Left hindlimb (tissue), 1 donor: ENCODE measurements at places on chromosomes 1 and 21.

GRCh38 chr21:14968029-14968428 is 96.8 kb downstream of the NRIP1 start:
- no peak for DNase-seq

GRCh38 chr1:15381805-15382204 is 27.9 kb upstream of the EFHD2 start:
- no peak for DNase-seq

GRCh38 chr1:29736582-29737188 is 500.4 kb downstream of the PTPRU start:
- no peak for DNase-seq

- DNase-seq, result no peak
Observed at GRCh38 chr1:104018922-104019674, 269.4 kb downstream of the AMY1C start.

- DNase-seq, result no peak
Observed at GRCh38 chr21:46227811-46228344, 696 bp downstream of the LSS start.

GRCh38 chr21:33395891-33396331 is 7.3 kb upstream of the IFNGR2 start:
- no peak for DNase-seq

DNA sequence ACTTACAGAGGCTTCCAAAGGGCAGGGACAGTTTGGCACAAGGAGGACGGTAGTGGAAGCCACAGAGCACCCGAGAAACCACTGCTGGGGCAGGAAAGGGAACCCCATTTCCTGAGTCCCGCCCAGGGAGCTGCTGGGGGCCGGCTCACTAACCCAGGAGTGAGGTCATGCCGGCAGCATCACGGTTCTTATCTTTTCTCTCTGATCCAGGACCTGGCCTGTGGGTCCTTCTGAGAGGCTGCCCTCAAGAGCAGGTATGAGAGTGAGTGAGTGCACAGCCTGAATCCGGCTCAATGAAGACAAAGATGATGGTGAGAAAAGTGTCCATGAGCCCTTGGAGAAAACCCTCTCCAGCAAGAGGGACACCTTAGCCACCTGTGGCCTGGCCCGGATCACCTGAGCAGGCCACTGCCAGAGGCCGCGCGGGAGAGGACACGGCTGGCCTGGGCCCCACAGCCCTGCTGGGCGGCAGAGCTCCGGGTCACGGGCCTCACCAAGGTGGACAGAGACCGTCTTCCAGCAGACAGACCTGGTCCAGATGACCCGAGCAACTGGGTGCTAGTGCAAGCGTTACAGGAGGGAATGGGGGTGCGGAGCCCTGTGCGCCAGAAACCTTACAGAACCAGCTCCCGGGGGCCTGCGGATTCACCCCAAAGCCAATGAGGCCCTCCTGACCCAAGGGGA is 94.9 kb downstream of the RIPK4 start:
- DNase-seq, result no peak

DNA sequence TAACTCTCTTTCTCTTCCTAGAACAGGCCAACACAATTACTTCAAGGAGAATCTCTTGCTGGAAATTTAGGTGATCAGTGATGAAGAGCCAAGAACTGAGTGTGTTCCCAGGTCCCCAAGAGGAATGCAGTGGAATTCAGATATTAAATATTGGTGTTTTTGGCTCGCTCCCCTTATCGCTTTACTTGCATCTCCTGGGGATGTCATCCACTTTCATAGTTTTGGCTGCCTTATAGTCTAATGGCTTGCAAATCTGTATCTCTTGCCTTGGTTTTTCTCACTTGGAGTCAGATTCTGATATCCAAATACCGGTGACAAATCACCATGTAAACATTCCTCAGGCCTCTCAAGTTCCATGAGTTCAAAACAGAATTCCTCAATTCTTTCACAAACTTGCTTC is 151.0 kb upstream of the C1orf87 start:
- no peak for DNase-seq

GRCh38 chr1:101485712-101486111 is 248.9 kb downstream of the S1PR1 start:
- no peak for DNase-seq

DNA sequence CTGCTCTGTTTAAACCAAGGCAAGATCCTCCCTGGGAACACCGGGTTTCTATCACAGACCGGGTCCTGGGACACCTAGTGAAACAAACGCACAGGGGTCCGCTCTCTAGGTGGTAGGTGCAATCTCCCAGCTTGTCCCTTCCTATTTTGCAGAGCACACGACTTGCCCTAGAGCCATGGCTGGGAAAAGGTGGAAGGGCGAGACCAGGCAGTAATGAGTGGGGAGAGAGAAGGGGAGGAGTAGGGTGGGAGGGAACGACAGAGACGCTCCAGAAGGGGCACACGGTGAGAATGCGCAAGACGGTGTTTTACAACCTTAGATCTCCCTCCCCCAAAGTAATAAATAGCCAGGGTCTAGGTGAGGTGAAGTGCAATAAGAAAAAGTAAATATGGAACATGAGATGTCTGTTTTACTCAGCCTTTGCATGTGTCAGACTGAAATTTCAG is 9.3 kb upstream of the ARHGAP29 start:
- DNase-seq, result no peak
